ENCODE measurements at places on chromosomes 16 and 17.

DNA sequence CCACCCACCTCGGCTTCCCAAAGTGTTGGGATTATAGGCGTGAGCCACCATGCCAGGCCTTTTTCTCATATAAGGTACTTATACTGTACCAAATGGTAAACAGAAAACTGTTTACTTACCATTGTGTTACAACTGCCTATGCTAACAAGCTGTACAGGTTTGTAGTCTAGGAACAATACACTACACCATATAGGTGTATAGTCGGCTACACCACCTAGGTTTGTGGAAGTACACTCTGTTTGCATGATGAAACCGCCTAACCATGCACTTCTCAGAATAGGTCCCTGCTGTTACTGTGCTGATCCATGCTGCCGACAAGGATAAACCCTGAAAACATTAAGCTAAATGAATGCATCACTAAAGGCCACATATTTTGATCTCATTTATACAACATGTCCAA is 18.9 kb downstream of the DNAJA2 start:
- DNase-seq = no peak

DNA sequence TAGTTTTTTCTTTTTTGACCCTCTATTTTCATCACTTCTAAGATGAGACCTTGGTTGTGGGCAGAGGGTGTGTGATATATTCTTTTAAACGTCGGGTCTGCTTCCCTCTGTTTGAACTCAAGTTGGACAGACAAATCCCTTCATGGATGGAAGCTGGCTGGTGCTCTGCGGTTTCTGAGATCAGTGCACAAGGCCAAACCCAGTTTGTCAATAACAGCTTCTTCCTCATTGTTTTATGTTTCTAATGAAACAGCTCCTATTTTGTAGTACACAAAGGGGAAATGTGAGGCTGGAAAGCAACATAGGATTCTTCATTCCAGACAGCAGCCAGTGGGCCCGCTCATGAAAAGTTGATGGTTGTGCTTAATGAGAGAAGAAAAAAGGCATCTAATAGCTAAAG is 159.6 kb downstream of the PRKCA start:
- DNase-seq = no peak

- no peak for DNase-seq
Observed at GRCh38 chr17:75472119-75472518, 15.7 kb downstream of the TMEM94 start.

GRCh38 chr16:82587289-82587688 is 39.5 kb upstream of the CDH13 start:
- DNase-seq = no peak

GRCh38 chr17:6069539-6070429 is at the start of gene WSCD1:
Gene WSCD1, plus strand, starts transcription at chr17:6070379. Its CDS starts 10,280 bp downstream, at chr17:6080659.
- DNase-seq = no peak
